Ovary (tissue), 10 donors: ENCODE measurements at places on chromosomes 7 and 10. TPM values are rescaled to one million over a fixed set of nuclear protein-coding genes. Genes with fewer than 3 reads are reported as not detected.

DNA sequence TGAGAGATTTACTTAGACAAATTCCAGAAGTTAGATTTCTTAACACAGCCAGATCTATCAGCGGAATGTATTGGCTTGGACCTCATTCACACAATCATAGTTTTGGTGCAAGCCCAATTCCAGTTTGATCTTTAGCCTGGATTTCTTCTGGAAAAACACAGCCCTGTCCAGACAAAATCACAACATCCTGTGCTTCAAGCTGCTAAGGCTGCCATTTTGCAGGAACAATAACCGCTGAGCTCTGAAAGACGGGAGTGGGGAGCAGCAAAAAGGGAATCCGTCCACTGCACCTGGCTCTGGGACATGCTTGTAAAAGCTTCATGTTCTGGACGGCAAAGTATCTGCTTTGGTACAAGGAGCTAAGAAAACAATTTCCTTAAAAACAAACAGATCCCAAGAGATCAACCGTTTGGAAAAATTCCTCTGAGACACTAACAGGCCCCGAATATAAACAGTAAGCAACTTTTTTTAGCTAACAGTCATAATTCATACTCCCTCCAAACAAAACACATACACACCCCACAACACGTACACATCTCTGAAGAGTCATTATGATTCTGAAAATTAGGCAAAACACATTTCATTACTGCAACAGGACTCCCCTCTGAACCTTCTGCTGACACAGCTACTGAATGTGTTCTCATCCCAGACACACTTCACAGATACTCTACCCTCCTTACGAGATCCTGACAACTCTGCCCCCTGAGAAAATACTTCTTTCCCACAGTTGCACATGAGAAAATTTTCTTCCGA, 32.4 kb downstream of the ITIH5 start:
- H3K27ac ChIP-seq, result no peak overlapping the region
- no peaks in the 10 kb centered on the region for H3K36me3 ChIP-seq
- no peak overlapping the region for H3K4me3 ChIP-seq

Gene TCAF2
- total RNA-seq, result 2.0 TPM

DNA sequence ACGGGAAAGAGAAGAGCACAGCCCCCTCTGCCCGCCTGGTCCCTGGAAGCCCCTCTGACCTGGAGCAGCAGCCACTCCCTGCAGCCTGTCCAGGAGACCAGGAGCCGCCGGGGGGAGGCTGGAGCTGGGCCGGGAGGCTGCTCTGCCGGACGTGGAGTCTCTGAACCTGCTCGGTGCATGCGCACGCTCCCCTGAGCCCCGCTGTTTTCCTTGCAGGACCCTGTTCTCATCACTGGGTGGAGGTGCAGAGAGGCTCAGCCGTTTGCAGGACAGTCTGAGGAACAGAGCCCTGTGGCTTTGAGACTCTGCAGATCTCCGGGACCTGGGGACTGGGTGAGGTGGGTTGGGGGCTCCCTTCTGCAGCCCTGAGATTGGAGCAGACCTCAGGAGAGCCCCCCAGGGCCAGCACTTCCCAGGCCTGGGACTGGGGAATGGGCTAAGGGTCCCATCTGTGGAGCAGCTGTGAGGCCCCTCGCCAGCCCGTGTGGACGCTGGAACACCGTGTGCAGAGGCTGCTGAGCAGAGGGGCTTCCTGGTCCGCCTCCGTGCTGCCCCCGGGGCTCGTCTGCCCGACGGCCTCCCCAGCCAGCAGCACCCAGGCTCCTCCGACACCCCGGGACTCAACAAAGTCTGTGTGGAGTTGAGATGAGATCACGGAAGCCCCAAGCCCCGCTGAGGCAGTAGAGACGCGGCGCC, 48.5 kb upstream of the ADGRA1 start:
- DNase-seq, result no peak
- H3K4me3 ChIP-seq, result no peak overlapping the region
- no peaks in the 10 kb centered on the region for H3K27me3 ChIP-seq
- no peaks in the 10 kb centered on the region for H3K36me3 ChIP-seq

GRCh38 chr10:90032519-90032918, 331.1 kb downstream of the KIF20B start:
- no peaks in the 10 kb centered on the region for H3K36me3 ChIP-seq
- H3K4me1 ChIP-seq, result no peaks in the 10 kb centered on the region
- DNase-seq, result no peak

DNA sequence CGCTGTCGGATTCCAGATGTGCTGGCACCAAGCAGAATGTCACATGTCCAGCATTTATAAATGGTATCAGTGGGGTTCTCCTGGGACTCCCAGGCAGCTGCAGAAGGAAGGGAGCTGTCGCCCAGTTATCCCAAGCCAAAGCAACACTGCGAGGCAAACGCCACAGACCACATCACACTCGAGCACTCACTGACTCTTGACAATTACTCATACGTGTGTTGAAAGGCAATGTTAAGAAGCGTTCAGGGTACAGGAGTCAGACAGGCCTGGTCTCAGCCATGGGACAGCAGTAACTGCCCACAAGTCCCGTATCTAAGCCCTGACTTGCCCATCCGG, 113.4 kb downstream of the DIP2C start:
- H3K36me3 ChIP-seq, result no peaks in the 10 kb centered on the region
- no peak overlapping the region for H3K4me3 ChIP-seq
- no peaks in the 10 kb centered on the region for H3K27me3 ChIP-seq
- H3K4me1 ChIP-seq, result peaks cover 6% of the 10 kb centered on the region
- DNase-seq, result no peak

GRCh38 chr7:74149603-74150002, 24.6 kb upstream of the EIF4H start:
- DNase-seq, result no peak
- no peaks in the 10 kb centered on the region for H3K36me3 ChIP-seq
- H3K27ac ChIP-seq, result no peak overlapping the region

GRCh38 chr7:1016577-1017531, 27.5 kb upstream of the GPR146 start:
- DNase-seq, result no peak
- no peak overlapping the region for H3K27ac ChIP-seq
- H3K4me3 ChIP-seq, result no peak overlapping the region
- H3K27me3 ChIP-seq, result no peaks in the 10 kb centered on the region

- no peak for DNase-seq
- H3K4me3 ChIP-seq, result no peak overlapping the region
- no peak overlapping the region for H3K27ac ChIP-seq
- no peaks in the 10 kb centered on the region for H3K27me3 ChIP-seq
- no peaks in the 10 kb centered on the region for H3K36me3 ChIP-seq
- no peaks in the 10 kb centered on the region for H3K4me1 ChIP-seq
Observed at GRCh38 chr10:93760490-93760889, 2.8 kb downstream of the LGI1 start.
